ENCODE measurements at places on chromosomes 5 and 9.

GRCh38 chr9:109728686-109729300 lies 51.2 kb upstream of the PALM2AKAP2 start:
- no peak for DNase-seq

- DNase-seq = no peak
These were observed 258.9 kb upstream of the GAS1 start for GRCh38 chr9:87206064-87206661.

- DNase-seq = no peak
These were observed 100.3 kb downstream of the SLC1A3 start for GRCh38 chr5:36706662-36707061.

- DNase-seq = no peak
These were observed 262.4 kb downstream of the SEMA5A start for GRCh38 chr5:9283473-9283872.

All from stimulated activated CD8-positive, alpha-beta memory T cell treated with anti-CD3 and anti-CD28 coated beads, Interleukin-2, amount 100 ng/mL, for 1 hour (primary cell).